ENCODE measurements at places on chromosomes 6 and 20. TPM values are rescaled to one million over a fixed set of nuclear protein-coding genes. Genes with fewer than 3 reads are reported as not detected.

DNA sequence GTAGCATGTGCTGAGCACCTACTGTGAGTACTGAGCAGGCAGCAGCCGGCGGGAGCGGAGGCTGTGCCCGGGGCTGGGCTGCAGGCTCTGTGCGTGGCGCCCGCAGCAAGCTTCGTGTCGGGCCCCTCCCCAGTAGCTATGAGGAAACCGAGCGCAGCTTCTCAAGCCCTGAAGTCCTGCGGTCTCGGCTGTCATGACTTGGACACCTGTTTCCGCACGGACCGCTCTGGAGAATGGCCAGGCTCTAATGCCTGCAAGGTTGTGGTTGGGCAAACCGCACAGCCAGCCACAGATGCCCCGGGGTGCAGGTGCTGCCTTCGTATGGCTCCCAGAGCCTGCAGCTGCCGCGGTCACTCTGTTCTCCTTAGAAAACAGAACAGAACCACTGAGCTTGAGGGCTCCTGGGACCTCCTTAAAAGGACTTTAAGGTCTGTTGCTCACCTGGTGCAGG is 33.7 kb downstream of the PYGB start:
- no peak for DNase-seq

DNA sequence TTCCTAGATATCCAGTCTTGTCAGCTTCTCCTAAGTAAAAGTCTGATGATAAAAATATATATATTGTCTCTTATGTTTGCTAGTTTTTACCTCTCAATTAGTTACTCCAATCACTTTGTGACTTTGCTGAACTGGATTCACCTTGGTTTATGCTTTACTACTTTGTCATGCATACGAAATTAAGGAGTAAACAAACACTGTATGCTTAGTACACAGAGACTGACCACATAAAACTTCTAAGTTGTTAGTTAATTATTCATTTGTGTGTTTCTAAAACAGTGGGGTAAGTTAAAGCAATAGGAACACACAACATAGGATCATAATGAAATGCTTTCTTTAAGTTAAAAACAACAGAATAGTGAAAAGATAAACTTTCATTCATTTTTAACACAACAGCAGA is 877.3 kb upstream of the MAP3K7 start:
- no peak for DNase-seq

GRCh38 chr6:148518511-148519156 is 176.0 kb downstream of the SASH1 start:
- no peak for DNase-seq

GRCh38 chr20:47456041-47456537 is 45.6 kb upstream of the NCOA3 start:
- no peak for DNase-seq

DNA sequence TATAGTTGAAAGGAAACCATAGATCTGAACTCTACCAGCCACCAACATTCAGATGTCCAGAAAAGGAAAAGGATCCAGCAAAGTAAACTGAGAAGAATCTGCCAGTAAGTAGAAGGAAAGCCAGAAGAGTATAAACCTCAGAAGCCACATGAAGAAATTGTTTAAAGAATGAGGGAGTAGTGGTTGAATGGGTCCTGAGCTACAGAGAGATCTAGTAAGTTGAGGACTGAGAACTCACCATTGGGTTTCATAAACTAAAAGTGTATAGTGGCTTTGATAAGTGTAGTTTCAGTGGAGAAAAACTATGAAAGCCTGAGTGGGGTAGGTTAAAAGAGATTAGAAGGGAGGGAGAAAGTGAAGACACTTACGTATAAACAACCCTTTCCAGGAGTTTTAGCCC is 32.0 kb upstream of the SUMO4 start:
- no peak for DNase-seq

GRCh38 chr20:9668381-9668780 is 154.0 kb downstream of the LAMP5 start:
- DNase-seq, result peak; percentile 76

- DNase-seq, result no peak
Measured at GRCh38 chr6:113668641-113669408, 188.3 kb upstream of the MARCKS start.

- no peak for DNase-seq
Measured at GRCh38 chr6:117444600-117444999, 18.9 kb upstream of the ROS1 start.

GRCh38 chr6:31712296-31712695 is 2.9 kb upstream of the LY6G6D start:
- DNase-seq, result no peak

DNA sequence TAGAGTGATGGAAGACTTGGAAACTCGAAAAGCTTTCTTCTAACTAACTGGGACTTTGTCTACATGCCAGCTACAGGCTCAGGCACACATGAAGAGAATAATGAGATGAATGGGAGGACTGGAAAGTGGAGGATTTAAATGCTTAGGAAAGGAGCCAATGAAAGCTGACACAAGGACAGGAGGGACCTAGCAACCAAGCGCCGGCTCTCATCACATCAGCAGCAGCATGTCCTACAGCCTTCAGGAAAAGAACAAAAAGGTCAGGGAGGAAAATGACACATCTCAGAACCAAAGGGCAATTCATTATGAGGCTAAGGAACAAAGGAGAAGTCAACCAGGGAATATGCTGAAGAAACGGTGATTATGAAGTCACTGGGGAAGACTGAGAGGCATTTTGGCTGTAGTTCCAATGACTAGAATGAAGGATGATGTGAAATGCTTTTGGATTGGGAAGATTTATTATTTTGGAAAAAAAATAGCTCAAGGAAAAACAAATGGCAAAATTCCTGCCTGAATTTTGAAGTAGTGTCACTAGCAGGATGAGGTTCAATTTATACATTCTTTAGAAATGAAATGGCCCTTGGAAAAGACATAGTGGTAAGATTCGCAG is 5.7 kb downstream of the BACH2 start:
- no peak for DNase-seq

DNA sequence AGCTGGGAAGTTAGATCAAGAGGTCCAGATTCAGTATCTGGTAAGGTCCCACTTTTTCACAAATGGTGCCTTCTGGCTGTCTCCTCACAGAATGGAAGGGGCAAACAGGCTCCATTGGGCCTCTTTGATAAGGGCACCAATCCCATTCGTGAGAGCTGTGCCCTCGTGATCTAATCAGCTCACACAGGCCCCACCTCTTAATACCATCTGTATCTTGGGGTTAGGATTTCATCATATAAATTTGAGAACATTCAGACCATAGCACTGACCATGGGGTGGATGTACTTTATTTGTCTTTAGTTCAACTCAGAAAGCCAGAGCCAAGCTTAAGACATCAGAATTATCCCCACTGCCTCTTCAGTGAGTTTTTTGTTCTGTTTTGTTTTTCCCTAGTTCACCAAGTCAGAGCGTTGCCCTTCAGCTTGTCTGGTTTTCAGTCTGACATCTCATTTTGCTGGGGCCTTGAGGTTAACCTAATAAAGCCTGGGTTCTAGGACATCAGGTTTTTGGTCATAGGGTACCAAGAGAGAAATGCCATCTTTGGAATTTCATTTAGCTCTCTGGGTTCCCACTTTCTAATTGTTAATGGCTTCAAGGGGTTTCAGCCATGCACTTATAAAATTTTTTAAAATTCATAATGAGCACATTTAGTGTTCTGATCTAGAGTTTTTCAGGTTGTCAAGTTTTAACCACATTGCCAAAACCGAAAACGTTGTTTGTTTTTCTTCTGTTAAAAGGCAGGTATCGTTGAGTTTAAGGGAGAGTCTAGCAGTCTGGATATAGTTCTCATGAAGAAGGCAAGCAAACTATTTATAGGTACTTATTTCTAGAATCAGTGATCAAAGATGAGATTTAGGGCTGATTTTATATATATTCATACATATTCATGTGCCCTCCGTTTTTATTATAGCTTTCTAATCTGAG is 19.0 kb downstream of the SENP6 start:
- no peak for DNase-seq

DNA sequence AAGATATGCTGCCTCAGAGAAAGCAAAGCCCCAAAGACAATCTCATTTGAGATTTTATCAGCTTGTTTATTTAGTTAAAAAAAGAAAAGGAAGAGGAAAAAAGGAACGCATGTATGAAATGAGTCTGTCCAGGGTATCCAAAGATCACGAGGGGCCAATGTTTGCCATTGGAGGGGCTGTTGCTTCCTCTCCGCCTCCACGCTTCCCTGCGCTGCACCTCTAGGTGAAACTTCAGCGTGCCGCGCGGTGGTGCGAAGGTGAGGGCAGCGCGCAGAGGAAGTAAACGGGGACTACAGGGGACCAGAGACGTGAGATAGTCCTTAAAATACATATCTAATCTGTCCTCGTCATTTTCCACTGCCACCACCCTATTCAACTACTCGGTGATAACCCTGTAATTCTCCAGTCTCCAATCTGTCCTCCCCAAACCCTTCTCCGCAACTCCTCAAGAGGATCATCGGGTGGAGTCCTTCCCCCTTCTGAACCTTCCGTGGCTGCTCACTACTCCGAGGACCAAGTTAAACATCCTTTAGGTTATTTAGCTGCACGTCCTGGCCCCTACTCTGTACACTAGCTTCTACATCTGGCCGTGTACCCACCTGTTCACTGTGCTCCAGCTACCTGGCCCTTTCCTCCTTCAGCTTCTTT is 1.1 kb upstream of the DCBLD1 start:
- no peak for DNase-seq

GRCh38 chr20:48621376-48622078 is 206.3 kb downstream of the PREX1 start:
- no peak for DNase-seq

VSTM2L gene
- 52.6 TPM for total RNA-seq

NMBR gene
- total RNA-seq, result 2.5 TPM

TXLNB gene
- 0.73 TPM for total RNA-seq

DZANK1 gene
- 3.6 TPM for total RNA-seq

RGS17 gene
- total RNA-seq, result 60.7 TPM

HLA-DPA1 gene
- total RNA-seq, result 1.9 TPM

HLA-DRA gene
- 3.6 TPM for total RNA-seq

MACROD2 gene
- total RNA-seq, result 58.1 TPM
